Stimulated activated CD8-positive, alpha-beta memory T cell treated with anti-CD3 and anti-CD28 coated beads, Interleukin-7, amount 100 ng/mL, for 48 hours (primary cell): ENCODE measurements at places on chromosomes 11 and 22.

DNA sequence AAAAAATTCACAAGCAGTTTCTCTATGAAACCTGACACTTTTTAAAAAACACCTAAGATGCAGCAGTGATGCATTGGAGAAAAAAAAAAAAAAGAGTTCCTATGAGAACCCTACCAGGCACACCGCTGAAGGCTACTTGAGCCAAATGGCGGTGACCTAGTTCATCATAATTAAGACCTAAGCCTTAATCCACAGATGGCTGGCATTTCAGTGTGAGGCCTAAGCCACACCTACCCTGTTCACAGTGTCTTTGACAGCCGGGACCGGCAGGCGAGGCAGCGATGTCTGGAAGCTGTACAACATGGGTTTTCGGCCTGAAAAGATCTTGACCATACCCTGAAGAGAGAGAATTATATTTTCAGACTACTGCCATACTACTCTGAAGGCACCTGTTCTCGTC lies 38.0 kb downstream of the CPT1A start:
- DNase-seq = no peak

GRCh38 chr11:3182462-3182852 lies 17.3 kb upstream of the OSBPL5 start:
- no peak for DNase-seq

GRCh38 chr22:39907605-39908097 lies 6.8 kb downstream of the GRAP2 start:
- DNase-seq = no peak

GRCh38 chr11:120212259-120212878 lies 1.5 kb downstream of the OAF start:
- DNase-seq = no peak

DNA sequence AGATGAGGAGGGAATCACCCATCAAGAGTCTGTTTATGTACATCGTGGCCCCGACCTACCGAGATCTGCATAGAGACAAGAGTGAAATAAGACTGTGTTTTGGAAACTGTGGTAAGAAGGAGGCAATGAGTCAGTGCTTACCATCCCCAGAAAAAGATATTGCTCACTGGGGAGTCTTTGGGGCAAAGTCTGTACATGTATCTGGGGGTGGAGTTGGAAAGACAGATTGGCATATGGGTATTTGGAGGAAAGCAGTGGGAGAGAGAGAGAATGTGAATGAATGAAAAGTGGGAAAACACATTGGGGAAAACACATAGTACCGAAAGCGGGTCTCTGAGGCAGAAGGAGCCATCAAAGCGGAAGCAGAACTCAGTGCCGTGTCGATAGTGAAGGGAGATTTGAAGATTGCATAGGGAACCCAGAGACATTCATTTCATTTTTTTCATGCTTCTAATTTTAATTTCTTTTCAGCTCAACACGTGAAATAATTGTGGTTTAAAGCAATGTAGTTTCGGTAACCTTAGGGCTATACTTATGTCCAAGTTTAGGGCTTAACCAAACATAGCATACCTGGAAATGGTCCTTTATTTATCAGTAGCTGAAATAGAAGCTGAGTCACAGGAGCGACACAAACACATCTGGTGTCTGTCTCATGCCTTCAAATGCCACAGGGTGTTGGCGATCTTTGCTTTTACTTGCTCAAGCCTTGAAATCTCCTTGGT lies 98.6 kb upstream of the CD44 start:
- DNase-seq = peak; percentile 39

- DNase-seq = no peak
Measured at GRCh38 chr11:26761361-26761809, 39.5 kb upstream of the SLC5A12 start.

DNA sequence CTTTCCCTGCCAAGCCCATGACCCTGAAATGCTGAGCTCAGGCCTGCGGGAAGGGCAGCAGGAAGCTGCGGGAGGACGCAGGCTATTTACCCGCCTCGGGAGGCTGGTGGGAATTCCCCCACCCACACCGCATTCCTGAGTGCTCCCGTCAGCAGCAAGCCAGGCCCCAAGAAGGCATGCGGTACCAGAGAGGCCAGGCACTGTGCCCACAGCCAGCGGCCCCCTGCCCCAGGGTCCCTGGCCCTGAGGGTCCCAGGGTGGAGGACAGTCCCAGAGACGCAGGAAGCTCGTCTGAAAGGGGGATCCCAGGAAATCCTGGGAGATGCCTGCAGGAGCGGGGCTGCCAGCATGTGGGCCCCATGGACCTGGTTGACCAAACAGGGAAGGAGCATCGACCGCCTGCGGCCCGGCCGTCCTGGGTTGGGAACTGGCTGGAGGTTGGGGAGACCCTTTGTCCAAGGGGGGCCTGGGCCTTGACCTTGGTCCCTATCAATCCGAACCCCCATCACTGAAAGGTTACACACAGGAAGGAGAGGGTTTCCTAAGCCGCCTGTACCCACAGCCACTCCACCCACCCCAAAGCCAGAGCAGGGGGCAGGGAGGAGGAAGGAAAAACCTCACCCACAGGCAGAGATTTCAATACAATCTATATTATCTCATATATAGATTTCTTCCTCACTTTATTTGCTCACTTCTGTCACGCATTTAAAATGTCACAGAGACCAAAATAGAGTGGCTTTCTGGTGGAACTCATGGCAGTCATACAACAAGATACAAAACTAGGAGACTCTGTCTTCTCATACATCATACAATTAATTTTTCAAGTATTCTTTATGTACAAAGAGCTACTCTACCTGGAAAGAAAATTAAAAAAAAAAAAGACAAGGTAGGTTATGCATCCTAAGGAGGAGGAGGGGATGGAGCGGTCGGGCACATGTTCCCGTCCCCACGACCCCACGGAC lies 17.1 kb downstream of the MAFF start:
- DNase-seq = no peak

DNA sequence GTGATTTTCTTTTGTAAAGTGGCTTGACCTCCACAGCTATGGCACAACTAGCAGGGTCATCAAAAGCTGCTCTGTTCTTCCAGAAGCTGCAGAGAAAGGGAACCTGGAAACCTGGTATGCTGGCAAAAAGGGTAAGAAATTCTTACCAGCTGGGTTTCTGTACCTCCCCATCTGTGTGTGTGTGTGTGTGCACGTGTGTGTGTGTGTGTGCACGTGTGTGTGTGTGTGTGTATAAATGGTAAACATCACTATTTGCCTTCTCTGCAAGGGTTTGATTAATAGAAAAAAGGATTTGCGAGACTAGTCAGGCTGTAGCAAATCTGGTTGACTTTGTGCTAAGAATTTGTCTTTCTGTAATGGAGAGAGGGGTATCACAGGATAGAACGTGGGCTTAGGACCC lies 4.7 kb upstream of the MRPL17 start:
- no peak for DNase-seq

DNA sequence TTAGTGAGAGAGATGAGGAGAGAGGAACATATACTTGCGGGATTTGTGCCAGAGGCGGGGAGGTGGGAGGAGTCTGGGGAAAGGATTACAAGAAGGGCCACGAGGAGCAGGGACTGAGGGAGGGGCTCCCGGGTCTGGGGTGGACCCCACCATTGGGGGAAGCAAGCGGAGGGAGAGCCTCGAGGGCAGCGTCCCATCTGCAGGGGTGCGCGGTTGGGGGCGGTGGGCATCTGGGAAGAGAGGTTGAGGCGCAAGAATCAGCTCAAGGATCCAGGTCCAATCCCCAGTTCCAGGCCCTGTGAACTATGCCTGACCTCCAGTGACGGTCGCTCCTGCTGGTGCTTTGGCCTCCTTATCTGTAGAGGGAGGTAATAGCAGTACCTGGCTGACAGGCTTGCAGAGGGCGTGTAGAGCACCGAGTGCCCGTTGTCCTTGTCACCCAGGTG lies 38.0 kb downstream of the ADAMTS15 start:
- DNase-seq = no peak
